ENCODE measurements at places on chromosomes 1 and 21. TPM values are rescaled to one million over a fixed set of nuclear protein-coding genes. Genes with fewer than 3 reads are reported as not detected.

Gene KCNK2
- 4.8 TPM for total RNA-seq

Gene CD247
- total RNA-seq = 4.0 TPM

GRCh38 chr1:63931468-63931867 is 157.7 kb downstream of the ROR1 start:
- peak overlapping the region; percentile 75 for H3K27ac ChIP-seq
- H3K27me3 ChIP-seq = no peaks in the 10 kb centered on the region
- no peak for DNase-seq
- H3K4me3 ChIP-seq = no peak overlapping the region
- H3K36me3 ChIP-seq = no peaks in the 10 kb centered on the region
- H3K4me1 ChIP-seq = peaks cover 18% of the 10 kb centered on the region

DNA sequence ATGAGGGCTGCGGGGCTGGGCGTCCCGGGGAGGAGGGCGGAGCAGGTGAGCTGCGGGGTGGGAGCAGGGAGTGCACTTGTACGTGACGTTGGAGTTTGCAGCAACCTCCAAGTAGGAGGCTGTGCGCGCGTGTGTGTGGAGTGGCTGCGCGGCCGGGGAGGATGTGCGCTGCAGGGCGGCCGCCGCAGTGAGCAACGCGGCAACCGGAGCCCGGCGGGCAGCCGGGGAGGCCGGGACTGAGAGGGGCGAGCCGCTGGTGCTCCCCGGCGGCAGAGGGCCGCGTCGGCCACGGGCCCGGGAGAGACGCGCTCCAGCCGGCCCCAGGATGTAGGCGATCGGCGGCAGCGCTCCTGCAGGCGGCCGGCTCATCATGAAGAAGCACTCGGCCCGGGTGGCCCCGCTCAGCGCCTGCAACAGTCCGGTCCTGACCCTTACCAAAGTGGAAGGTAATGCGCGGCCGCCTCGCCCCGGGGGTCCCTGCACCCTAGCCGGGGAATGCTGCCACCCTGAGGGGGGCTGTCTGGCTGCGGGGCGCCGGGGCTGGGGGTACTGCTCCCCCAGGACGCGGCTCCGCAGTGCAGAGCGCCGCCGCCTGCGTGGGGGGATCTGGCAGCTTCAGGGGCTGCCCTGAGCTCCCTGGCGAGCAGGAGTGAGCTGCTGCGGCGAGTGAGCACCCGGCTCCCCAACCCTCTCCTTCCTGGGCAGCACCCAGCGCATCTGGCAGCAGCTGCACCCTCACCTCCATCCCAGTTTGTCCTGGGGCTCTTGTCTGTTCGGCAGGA is 158.9 kb upstream of the COA6 start:
- H3K4me3 ChIP-seq = peak overlapping the region; percentile 28
- H3K27ac ChIP-seq = no peak overlapping the region
- H3K27me3 ChIP-seq = peaks cover 3% of the 10 kb centered on the region
- peak; percentile 76 for DNase-seq
- H3K36me3 ChIP-seq = no peaks in the 10 kb centered on the region
- no peaks in the 10 kb centered on the region for H3K4me1 ChIP-seq

GRCh38 chr1:21451212-21451611 is 11.3 kb downstream of the NBPF3 start:
- no peaks in the 10 kb centered on the region for H3K27me3 ChIP-seq
- H3K4me1 ChIP-seq = no peaks in the 10 kb centered on the region
- no peaks in the 10 kb centered on the region for H3K36me3 ChIP-seq
- no peak overlapping the region for H3K27ac ChIP-seq

DNA sequence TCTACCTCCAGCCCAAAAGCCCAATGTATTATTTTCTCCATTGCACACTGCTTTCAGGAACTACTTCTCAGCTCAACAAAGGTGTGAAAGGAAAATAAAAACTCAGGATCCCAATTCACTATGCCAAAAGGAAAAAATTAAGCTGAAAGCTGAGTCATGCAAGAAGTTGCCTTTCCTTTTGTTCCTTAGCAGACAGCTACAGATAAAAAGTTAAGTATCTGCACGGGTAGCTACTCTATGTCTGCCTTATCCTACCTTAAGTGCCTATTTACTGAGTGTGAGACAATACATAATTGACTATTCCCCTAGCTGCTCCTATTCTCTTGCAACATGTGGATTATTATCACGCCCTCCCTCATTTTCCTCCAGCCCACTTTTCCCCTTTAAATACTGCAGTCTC is 84.1 kb downstream of the ADCY10 start:
- DNase-seq = no peak
- H3K4me1 ChIP-seq = no peaks in the 10 kb centered on the region
- H3K4me3 ChIP-seq = no peak overlapping the region
- no peaks in the 10 kb centered on the region for H3K27me3 ChIP-seq
